Urothelium cell line (cell line): ENCODE measurements at places on chromosomes 1 and 21.

GRCh38 chr1:15311880-15312279 lies 64.9 kb downstream of the FHAD1 start:
- DNase-seq: no peak

DNA sequence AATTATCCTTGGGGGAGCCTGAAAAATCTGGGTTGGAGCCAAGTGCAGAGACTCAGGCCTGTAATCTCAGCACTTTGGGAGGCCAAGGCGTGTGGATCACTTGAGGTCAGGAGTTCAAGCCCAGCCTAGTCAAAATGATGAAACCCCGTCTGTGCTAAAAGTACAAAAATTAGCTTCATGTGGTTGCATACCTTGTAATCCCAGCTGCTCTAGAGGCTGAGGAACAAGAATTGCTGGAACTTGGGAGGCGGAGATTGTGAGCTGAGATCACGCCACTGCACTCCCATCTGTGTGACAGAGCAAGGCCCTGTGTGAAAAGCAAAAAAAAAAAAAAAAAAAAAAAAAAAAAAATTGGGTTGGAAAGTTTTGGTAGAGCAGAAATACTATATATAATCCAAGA lies 1563.6 kb upstream of the PRMT6 start:
- DNase-seq: no peak

DNA sequence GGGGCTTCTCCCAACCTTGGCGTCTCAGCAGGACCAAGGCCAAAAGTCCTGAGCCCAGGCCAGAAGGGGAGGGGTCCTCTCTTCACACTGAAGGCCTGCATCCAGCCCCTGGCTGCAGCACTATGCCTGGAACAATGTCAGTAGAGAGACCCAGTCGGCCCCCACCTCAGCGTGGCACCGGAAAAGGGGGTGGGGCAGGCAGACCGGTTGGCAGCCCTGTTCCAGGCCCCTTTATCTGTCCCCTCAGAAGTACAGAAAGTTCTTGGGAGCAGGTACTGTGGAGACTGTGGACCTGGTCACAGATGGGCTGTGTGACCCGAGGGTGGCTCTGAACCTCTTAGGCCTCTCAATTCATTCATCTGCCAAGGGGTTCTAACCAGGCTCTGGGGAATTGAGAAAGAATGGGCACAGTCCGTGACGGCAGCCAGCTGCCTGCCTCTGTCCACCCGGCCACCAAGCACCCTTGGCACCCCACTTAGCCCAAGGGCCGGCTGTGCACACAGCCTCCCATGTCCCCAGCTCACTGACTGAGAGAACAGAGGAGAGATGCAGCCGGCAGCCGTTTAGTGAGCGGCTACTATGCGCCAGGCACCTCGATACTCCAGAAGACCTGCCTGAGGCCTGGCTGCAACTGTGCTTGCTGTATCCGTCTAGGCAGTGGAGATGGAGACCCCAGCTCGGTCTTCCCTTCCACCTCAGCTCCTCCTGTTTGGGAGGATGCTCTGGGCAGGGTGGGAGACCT lies 23.9 kb downstream of the RUNX3 start:
- no peak for DNase-seq

DNA sequence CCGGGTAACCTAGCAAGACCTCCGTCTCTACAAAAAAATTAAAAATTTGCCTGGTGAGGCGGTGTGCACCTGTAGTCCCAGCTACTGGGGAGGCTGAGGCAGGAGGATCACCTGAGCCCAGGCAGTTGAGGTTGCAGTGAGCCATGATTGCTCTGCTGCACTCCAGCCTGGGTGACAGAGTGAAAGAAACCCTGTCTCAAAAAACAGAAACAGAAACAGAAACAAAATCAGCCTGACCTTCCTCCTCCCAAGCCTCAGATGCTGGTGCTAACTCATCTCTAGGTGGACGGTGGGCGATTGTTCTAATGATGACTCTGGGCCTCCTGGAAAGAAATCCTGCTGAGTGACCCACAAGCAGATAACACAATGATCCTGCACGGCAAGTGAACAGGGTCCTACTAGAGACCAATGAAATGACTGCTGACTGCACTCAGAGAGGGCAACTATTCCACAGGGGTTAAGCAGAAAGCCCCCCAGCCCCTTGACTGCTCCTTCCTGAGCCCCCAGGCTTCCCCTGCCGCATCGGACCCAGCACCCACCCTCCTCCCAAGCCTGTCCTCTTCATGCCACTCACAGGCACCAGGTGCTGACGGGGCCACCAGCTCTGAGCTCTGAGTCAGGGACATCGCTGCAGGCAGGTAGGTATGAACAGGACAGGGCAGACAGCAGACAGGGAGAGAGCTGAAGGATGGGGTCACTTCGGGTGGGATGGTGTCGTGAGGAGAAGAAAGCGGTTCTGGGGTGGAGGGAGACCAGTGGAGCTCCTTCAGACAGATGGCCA lies 27.8 kb upstream of the LRRC38 start:
- no peak for DNase-seq

DNA sequence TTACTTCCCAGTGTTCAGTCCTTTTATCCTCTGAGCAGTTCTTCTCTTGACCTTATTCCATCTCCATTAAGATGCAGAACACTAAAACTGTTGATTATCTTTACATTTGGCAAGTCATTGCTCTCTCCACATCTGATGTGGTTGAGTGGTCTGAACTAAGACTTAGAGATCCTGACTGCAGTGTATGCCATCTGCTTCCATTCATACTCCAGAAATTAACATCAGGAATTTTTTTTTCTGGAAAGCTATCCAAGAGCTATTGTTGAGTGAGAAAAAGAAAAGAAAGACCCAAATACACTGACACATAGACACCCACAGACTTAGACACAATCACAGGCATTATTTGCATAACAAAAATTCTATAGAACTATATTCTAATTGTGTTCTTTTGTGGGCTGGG lies 3.7 kb upstream of the TRIM62 start:
- DNase-seq: no peak

GRCh38 chr21:23921670-23922418 lies 1685.4 kb downstream of the MRPL39 start:
- no peak for DNase-seq

GRCh38 chr1:174217248-174217647 lies 57.9 kb downstream of the RABGAP1L start:
- DNase-seq: no peak
